Mesenchymal stem cell (in vitro differentiated cells and primary cell): ENCODE measurements at places on chromosomes 7 and 10.

- no peaks in the 10 kb centered on the region for H3K36me3 ChIP-seq
- no peak for DNase-seq
Observed at GRCh38 chr10:77563638-77564270, 73.9 kb downstream of the KCNMA1 start.

DNA sequence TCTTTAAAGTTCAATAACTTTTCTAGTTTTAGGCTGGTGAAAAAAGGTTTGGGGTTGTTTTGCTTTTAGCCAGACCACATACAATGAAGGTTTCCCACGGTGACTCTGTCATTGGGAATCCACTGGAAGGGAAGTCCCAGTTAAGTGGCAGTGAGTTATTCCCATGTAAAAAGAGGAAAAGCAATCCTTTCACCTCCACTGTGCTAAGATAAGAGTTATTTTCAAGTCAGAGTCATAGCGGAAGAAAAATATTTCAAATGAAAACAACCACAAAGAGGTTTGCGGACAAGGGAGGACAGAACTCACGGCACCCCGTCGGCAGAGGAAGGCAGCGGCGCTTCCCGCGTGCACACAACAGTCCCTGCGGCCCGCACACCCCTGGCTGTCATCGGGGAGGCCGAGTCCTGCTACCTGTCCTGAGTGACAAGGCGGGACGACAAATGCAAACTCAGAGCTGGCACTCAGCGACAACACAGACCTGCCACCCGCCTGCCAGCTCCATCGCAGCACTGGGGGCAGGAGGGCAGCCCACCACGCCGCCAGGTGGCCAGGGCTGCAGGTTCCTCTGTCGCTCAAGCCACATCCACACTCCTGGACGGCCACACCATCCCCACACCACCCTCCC, 9.3 kb upstream of the PAPOLB start:
- no peak overlapping the region for H3K4me3 ChIP-seq
- no peak overlapping the region for H3K27ac ChIP-seq
- peaks cover 16% of the 10 kb centered on the region for H3K4me1 ChIP-seq
- peak; percentile 31 for DNase-seq
- no peaks in the 10 kb centered on the region for H3K36me3 ChIP-seq

DNA sequence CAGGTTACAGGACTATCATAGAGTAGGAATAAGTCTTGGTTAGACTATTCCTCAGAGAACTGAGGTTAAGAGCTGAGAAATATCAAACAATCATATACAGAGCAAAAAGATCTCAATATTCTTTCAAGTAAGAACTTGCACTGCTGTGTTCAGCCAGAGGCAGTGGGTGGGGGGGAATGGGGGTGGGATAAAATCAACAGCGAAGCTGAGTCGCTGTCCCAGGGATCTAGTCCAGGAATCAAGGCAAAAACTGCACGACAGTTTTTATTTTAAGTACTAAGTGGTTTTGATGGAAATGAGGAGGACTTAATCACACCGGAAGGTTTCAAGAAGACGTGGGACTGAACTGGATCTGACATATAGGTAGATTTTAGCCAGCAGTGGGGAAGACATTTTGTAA, 159.1 kb downstream of the SRPK2 start:
- DNase-seq, result no peak
- peaks cover 13% of the 10 kb centered on the region for H3K36me3 ChIP-seq
- no peaks in the 10 kb centered on the region for H3K27me3 ChIP-seq
- no peak overlapping the region for H3K27ac ChIP-seq

- peaks cover 8% of the 10 kb centered on the region for H3K36me3 ChIP-seq
- H3K4me1 ChIP-seq, result peaks cover 16% of the 10 kb centered on the region
- peak overlapping the region; percentile 76 for H3K27ac ChIP-seq
- H3K27me3 ChIP-seq, result no peaks in the 10 kb centered on the region
- no peak overlapping the region for H3K4me3 ChIP-seq
Observed at GRCh38 chr7:28748933-28749584, 209.1 kb downstream of the TRIL start.
